B cell (primary cell): ENCODE measurements at places on chromosomes 6 and 20. TPM values are rescaled to one million over a fixed set of nuclear protein-coding genes. Genes with fewer than 3 reads are reported as not detected.

- H3K27ac ChIP-seq, result no peak overlapping the region
- H3K27me3 ChIP-seq, result no peaks in the 10 kb centered on the region
- no peak overlapping the region for H3K4me3 ChIP-seq
- DNase-seq, result no peak
Measured at GRCh38 chr20:10469599-10469998, 34.5 kb downstream of the SLX4IP start.

- H3K4me3 ChIP-seq, result no peak overlapping the region
- no peak for DNase-seq
- H3K27me3 ChIP-seq, result peaks cover 2% of the 10 kb centered on the region
- no peaks in the 10 kb centered on the region for H3K4me1 ChIP-seq
- no peaks in the 10 kb centered on the region for H3K36me3 ChIP-seq
Measured at GRCh38 chr20:58545565-58546415, 30.6 kb upstream of the APCDD1L start.

- no peak overlapping the region for H3K4me3 ChIP-seq
- H3K27me3 ChIP-seq, result no peaks in the 10 kb centered on the region
- no peak overlapping the region for H3K27ac ChIP-seq
Measured at GRCh38 chr6:136511397-136511796, 38.8 kb downstream of the MAP7 start.

- H3K4me3 ChIP-seq, result no peak overlapping the region
- no peak overlapping the region for H3K27ac ChIP-seq
- H3K27me3 ChIP-seq, result peaks cover 3% of the 10 kb centered on the region
- no peaks in the 10 kb centered on the region for H3K4me1 ChIP-seq
- no peaks in the 10 kb centered on the region for H3K36me3 ChIP-seq
Measured at GRCh38 chr20:41738604-41739206, 120.5 kb upstream of the CHD6 start.

DNA sequence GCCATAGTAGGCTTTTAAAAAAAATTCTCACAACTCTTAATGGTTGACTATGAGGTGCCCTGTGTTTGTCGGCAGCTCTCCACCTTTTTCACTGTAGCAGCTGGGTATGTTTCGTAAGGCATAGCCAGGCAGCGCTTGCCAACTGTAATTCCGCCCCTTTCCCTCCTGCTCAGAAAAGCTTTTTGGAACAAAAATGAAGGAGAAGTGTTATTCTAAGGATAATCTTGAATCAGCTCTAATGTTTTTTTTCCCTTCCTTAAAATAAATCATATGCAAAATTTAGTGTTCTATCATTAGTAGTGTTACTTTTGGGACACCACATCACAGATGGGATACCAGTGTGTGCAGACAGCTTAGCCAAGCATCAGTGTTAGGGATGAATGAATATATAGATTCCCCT is 21.2 kb downstream of the RIOK1 start:
- H3K27me3 ChIP-seq, result no peaks in the 10 kb centered on the region
- H3K36me3 ChIP-seq, result peaks cover 76% of the 10 kb centered on the region
- no peak overlapping the region for H3K27ac ChIP-seq
- H3K4me1 ChIP-seq, result no peaks in the 10 kb centered on the region
- H3K4me3 ChIP-seq, result no peak overlapping the region

DNA sequence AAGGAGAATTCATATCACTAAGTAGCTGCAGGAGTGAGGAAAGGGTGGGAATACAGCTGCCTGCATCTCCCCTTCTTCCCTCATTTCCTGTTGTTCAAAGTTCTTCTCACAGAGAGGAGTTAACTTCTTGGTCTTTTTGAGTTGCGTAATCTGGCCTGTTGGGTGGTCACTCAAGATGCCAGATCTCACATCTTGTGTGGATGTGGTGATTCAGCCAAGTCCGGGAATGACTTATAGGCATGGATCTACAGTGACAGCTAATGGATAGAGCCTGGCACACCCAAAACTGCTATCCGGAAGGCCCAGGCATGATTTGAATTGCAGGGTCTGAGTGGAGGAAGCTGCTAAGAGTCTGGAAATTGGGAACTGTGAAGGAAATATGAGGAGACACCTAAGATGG is 100.2 kb upstream of the SLC35B3 start:
- no peaks in the 10 kb centered on the region for H3K36me3 ChIP-seq
- no peak overlapping the region for H3K4me3 ChIP-seq
- H3K4me1 ChIP-seq, result no peaks in the 10 kb centered on the region
- DNase-seq, result no peak
- H3K27me3 ChIP-seq, result no peaks in the 10 kb centered on the region
- no peak overlapping the region for H3K27ac ChIP-seq

The ACTL10 gene
- 6.3 and 9.0 TPM in 2 replicates for total RNA-seq

DNA sequence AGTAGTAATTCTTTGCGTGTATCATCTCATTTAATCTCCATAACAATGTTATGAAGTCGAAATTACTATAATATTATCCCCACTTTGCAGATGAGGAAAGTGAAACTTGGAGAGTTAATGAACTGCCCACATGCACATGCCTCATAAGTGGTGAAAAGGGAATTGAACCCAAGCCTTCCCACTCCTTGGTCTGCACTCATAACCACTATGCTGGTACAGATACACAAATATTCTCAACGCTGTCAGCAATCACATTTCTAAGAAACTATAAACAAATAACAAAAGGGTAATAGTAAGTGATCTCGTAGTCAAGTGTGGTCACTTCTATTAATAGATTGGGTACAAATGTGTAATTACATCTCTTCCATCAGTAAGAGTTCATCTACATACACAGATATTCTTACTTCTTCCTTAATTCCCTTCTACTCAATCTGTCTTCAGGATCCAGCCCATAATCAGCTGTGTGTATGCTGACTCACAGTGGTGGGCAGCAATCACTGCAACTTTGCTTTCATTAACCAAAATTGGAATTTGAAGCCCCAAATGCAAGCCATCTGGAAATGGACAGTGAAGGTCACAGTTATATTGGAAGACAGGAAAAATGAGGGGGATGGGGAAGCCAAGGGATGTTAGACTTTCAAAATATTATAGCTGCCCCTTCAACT is 6.6 kb downstream of the PRSS35 start:
- H3K4me1 ChIP-seq, result no peaks in the 10 kb centered on the region
- no peak overlapping the region for H3K27ac ChIP-seq
- no peak for DNase-seq
- no peaks in the 10 kb centered on the region for H3K36me3 ChIP-seq
- no peaks in the 10 kb centered on the region for H3K27me3 ChIP-seq

DNA sequence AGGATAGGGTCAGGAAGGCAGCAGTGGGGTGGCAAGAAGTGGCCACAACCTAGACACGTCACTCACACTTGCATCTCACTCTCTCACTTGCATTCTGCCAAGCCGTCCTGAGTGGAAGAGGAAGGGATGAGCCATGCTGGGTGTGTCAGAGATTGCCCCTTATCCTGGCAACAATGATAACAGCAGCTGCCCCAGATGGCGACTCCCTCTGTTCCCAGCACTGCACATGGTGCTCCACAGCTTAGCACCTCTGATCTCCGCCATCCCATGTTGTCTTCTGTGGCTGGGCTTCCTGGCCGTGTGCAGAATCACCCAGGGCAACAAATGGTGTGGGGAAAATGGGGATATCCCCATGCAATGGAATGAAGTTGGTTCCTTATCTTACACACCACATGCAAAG is 11.1 kb downstream of the KCNB1 start:
- H3K4me3 ChIP-seq, result no peak overlapping the region
- no peaks in the 10 kb centered on the region for H3K36me3 ChIP-seq
- no peaks in the 10 kb centered on the region for H3K27me3 ChIP-seq

The CNR1 gene
- total RNA-seq, result 20.4 and 28.9 TPM in 2 replicates

DNA sequence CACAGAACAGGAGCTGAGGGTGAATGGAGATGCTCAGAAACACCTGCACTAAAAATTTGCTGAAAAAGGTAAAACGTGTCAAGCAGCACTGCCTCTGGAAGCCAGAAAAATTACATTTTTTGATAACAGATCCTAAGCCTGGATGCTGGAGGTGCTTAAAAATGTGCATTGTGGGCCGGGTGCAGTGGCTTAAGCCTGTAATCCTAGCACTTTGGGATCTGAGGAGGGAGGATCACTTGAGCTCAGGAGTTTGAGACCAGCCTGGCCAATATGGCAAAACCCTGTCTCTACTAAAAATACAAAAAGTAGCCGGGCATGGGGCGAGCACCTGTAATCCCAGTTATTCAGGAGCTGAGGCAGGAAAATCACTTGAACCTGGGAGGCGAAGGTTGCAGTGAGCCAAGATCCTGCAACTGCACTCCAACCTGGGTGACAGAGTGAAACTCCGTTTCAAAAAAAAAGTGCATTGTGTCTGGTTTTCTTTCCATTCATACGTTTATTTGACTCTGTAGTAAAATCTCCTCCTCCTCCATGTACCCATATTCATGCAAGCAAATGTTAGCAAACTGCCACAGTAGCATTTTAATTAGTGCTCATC is 587 bp upstream of the BTN3A1 start:
- H3K36me3 ChIP-seq, result peaks cover 2% of the 10 kb centered on the region
- H3K27me3 ChIP-seq, result no peaks in the 10 kb centered on the region
- no peak for DNase-seq
- H3K4me1 ChIP-seq, result peaks cover 47% of the 10 kb centered on the region
